ENCODE measurements at places on chromosomes 6 and 20.

DNA sequence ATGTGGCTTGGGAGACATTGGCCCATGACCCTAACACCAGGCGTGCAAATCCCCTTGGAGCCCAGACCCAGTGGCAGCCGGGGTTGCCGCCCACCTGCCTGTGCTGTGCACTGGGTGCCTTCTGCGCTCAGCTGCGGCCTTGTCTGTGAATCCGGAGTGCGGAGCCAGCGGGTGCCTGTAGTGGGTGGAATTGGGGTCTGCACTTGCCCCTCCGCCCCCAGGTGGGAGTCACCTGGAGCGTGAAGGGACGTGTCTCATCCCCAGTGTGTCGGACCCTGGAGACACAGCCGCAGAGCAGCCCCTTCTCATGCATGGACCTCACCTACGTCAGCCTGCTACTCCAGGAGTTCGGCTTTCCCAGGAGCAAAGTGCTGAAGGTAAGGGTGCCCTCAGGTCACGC lies 22.9 kb upstream of the PYGB start:
- no peak for DNase-seq

DNA sequence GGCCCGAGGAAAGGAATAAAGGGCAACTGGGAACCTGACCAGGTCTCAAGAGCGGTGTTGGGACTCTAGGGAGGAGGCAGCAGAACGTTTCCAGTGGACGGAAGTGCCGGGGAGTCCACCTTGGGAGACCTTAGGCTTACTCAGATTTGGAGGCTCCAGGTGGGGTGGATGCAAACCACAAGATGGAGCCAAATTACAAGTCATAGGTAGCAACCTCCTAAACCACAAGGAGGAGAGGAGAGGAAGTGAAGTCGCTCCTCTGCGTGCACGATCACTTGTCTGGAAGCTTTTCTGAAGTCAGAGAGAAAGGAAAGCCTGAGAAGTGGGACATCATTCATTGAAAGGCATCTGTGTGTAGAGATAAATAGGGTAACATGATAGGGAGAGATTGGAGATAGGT lies 9.3 kb downstream of the HLA-DOA start:
- peak; percentile 10 for DNase-seq

DNA sequence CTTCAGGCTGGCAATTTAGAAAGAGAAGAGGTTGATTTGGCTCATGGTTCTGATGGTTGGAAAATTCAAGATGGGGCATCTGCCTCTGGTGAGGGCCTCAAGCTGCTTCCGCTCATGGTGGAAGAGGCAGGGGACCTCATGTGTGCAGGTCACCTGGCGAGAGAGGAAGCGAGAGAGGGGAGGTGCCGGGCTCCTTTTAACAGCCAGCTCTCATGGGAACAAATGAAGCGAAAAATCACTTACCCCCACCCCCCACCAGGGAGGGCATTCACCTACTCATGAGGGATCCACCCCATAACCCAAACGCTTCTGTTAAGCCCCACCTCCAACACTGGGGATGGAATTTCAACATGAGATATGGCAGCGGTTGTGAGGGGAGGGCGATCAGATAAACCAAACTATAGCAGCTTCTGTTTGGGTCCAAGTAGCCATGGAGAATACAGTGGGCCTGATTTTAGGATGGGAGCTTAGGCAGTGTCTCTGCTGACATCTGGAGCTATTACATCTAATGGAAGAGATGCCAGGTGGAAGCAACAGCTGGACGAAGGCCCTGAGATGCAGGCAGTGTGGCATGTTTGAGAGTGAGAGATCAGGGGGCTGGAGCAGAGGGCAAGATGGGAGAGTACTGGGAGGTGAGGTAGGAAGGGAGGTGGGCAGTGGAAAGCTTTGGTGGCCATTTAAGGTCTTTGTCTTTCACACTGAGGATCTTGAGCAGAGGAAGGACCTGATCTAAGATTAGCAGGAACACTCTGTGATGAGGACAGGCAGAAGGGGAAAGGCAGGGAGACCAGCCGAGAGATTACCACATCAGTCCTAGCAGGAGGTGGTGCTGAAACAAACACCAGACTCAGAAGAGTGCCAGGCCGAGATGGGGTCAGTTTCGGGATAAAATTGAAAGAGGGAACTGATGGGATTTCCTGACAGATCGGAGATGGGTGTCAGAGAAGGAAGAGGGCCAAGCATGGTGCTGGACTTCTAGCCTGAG lies 161.8 kb downstream of the NFATC2 start:
- DNase-seq, result no peak

GRCh38 chr6:132126150-132126549 lies 175.0 kb upstream of the CCN2 start:
- DNase-seq, result no peak

DNA sequence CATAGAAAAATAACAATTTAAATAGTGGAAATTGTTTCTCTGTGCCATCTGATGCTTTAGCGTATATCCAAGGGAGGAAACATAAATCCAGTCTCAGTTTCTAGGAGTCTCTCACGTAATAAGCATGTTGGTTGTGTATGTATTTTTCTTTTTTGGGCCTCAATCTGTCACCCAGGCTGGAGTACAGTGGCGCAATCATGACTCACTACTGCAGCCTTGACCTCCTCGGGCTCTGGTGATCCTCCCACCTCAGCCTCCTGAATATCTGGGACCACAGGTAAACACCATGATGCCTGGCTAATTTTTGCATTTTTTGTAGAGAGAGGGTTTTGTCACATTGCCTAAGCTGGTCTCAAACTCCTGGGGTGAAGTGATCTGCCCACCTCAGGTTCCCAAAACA lies 78.6 kb upstream of the PLN start:
- DNase-seq, result no peak

DNA sequence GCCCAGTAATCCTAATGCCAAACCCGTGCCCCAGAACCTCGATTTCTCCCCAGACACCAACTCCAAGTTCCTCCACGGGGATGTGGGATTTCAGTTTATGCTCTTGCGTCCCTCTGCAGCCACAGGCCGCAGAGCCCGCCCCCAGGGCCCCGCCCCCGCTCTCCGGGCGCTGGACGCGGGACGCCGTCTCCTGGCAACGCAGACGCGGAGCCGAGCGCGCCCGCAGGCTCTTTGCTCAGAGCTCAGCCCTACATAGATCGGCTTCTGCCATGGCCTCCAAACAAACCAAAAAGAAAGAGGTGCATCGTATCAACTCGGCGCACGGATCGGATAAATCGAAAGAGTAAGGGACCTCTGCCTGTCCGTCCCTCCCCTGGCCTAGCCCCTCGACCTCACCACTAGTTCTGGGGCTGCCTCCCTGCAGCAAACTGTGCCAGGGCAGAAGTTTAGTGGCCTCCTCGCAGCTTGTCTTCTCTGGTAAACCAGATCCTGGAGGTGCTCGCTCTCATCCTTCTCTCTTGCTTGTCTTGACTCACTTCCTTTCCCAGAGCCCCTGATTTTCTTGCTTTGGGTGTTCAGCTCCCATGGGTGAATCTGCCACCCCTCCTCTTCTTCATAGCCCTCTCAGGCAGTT lies at the start of gene ADGB:
ADGB (plus strand) TSS at position 201 of the 634 bp plus-strand sequence; CDS start at position 270, 69 bp downstream.
- DNase-seq, result no peak

- DNase-seq, result no peak
Observed at GRCh38 chr6:20692023-20692422, 157.8 kb downstream of the CDKAL1 start.

GRCh38 chr20:4544765-4545164 lies 176.9 kb upstream of the PRND start:
- DNase-seq, result no peak

GRCh38 chr6:74128536-74128935 lies 432.5 kb downstream of the CD109 start:
- DNase-seq, result no peak

GRCh38 chr6:83514866-83515466 lies 2.6 kb downstream of the PRSS35 start:
- peak; percentile 8 for DNase-seq

Measured in central memory CD4-positive, alpha-beta T cell (primary cell).